ENCODE measurements at places on chromosomes 7 and 10.

GRCh38 chr7:99594948-99595745, 2.9 kb upstream of the TMEM225B start:
- no peak for DNase-seq

GRCh38 chr7:117375380-117375779, 51.9 kb downstream of the ASZ1 start:
- DNase-seq = no peak

DNA sequence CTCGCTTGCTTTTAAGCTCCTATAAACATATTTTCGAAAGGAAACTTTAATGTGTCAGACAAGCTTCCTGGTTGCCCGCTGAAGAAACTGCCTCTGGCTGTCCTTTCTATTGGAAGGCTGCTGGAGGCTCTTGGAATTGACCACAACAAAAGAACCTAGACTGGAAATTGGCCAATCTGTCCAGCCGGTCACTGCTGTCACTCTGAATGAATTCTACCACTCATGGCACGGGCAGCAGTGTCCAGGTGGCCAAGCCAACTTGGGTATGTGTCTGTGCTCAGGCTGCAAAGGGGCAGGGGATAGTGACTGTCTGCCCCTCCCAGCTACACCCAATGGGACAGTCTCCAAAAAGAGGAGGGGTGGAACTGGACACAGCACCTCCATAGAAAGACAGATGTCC, 57.6 kb downstream of the CDH23 start:
- DNase-seq = no peak

GRCh38 chr7:22270371-22270770, 86.6 kb downstream of the RAPGEF5 start:
- no peak for DNase-seq

DNA sequence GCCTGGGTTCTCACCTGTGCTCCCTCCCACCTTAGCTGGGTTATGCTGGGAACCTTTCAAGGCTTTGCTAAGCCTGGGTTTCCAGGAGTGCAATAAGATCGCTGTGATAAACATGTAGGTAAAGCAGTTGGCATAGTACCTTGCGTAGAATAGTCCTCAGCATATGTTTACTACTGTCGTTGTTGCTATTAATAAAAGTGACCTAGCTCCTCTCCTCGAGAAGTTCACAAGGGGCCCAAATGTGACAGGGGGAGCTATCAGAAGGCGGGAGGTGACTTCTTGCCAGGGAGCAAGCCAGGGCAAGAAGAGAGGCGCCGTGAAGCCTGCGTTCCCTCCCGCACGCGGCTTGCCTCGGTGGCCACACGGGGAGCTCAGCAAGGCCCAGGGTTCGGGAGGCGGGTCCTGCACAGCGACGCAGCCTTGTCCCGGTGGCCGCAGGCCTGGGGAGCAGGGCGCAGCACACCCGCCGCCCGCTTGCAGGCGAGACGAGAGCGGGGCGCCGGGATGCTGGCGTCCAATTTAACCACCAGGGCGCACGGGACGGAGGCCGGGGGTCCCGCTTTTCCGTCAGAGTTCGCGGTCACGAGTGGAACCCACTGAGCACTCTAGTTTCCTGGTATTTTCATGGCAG, 106.2 kb downstream of the SNX10 start:
- peak; percentile 33 for DNase-seq

DNA sequence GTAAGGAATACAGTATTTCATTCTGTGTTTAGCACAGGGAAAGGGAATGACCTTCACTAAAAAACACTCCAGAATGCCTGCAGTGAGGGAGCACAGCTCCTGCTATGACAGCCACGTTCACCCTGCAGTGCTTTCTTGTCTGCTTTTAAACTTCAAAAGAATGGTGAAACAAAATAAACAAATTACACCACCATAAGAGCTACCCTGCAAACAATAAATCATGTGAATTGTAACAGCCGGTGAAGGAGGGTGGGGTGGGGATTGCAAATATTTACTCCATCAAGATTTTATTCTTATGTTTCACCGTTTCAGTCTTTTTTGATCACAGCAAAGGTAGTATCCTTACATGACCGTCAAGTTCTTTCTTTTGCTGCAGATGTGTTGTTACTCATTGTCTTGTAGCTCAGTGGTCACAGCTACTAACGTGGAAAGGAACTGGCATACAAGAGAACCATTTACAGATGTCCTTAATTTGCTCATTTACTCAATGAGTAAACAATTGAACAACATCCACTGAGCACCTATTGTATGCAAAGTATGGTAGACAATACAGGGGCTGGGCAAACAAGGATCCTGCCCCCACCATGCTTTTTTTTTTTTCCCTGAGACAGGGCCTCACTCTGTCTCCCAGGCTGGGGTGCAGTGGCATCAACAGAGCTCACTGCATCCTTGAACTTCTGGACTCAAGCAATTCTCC, 4.1 kb upstream of the CHN2 start:
- DNase-seq = peak; percentile 85
